ENCODE measurements at places on chromosomes 4 and X.

DNA sequence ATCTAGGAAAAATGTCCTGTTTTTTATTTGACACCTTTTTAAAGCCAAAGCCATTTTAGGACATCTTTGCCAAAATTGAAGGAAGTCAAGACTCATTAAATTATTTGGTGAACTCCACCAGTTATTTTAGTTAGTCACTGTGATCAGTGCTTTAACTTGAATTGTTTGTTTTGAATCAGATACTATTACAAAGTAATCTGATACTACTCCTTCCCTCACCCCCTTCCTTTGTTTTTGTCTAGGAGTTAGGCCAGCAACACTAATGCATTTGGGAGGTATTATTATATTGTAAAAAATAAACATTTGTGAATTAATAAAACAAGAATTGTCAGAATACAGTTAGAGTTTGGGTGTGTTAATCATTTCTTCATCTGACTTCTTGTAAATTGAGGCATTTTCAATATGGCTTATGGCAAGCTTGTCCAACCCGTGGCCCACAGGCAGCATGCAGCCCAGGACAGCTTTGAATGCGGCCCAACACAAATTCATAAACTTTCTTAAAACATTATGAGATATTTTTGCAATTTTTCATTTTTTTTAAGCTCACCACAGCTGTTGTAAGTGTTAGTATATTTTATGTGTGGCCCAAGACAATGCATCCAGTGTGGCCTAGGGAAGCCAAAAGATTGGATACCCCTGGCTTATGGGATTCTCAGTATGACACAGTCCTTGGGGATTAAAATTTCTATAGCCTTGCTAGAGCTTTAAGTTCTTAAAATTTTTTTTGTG, 182.2 kb downstream of the BMPR1B start:
- DNase-seq, result no peak

DNA sequence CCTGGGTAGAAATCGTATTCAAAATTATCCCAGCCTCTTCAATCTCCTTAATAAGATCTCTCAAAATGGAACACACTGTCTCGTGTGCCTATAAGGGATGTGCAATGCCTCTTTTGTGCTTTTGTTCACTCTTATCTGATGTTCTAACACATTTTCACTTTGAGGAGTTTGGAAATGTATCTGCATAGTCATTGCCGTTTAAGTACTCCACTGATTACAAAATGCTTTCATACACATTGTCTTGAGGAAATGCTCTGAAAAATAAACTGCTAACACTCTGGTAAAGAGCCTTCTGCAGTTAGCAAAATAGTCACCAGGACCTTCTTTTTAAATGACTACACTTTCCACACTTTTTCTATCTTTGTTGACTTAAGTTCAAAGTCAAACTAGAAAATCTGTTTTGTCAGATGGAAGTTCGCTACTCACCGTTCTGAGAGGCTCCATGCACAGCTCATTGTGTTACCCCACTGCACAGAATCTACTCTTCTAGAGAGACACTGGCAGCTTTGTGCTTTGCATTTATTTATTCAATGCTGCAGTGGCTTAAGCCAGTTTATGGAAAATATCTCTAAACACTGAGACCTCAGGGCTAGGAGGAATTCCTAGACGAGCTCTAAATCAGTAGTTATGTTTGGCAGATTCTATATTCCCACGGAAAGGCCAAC, 159.0 kb downstream of the CHIC2 start:
- DNase-seq, result no peak

DNA sequence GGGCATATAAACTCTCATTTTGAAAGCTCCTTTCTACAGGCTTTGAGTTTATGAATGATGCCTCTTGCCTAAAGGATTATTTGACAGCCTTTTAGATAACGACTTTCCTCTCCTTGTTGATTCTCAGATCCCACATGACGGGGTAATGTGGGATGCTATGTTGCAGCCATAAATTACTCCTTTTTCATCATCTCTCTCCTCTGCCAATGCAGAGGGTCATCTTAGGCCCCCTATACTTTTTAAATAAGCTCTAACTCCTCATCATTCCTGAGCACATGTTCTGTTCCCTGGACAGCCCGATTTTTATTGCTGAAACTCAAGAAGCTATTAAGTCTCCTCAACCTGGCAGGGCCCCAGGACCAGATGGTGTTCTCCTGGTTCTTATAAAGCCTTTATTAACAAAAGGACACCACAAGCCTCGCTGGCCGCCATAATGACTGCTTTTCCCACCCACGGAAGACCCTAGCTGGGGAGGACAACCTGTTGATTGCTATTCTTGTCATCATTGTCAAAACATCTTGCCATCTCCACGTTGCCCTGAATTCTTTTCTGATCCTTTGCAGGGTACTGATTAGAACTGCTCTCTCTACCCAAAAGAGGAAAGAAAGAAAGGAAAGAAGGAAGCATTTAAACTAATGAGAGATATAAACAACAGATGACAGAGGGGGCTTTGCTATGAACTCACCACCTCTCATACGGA, 150.7 kb downstream of the DHX15 start:
- no peak for DNase-seq

DNA sequence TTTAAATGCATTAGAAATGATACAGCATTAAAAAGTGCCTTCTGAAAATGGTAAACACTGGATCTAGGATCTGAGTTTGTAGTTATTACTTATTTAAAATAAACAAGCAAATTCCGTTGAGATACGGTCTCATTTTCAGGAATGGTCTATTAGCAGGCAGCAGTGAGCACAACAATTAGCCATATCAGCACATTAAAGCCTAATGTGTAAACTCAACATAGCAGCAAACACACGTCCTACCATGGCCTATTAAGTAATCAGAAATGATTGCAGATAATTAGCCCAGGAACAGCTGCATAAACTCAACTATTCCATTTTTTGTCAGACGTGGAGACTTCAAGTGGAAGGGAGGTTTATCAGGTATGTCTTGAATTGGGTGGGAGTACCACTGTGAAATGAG, 61.8 kb downstream of the NEIL3 start:
- no peak for DNase-seq

DNA sequence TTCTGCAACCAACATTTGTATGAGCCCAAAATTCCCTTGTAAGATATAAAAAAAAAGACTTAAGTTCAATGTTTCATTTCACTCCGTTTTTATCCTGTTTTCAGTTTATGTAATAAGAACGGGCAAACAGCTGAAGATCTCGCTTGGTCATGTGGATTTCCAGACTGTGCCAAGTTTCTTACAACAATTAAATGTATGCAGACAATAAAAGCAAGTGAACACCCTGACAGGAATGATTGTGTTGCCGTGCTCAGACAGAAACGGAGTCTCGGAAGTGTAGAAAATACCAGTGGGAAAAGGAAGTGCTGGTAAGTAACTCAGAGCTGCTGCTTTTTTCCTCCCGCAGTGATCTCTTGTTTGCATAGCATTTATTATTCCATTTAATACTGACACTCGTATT, 2.8 kb downstream of the ANKRD37 start:
- no peak for DNase-seq

DNA sequence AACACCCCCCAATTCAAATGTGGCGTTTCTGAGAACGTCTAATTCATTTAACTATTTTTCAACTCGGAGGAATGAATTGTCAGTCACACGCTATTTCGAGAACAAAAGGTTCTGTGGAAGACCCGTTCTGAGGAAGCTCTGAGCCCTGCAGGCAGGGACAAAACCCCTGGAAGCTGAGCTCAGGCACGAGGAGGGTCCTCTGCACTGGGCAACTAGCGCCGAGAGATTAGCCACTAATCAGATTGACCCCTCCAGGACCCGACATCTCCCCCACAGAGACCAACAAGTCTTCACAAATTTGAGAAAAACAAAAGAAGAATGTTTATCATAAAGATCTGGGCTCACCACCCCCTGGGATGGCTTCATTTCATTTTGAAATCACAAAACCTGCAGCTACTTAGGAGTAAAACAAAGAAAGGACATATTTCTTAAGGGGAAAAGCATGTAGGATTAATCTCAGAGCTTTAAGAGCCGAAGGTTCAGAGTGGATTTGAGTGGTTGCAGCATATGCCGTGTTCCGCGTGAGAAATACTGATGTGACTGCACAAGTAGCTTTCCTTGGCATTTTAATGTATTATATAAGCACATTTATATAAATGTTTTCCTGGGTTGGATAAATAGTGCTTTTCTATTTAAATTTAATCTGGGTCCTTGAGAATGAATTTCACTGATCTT, 41.8 kb downstream of the ADRA2C start:
- no peak for DNase-seq

- no peak for DNase-seq
These were observed 48.8 kb downstream of the FAM13A start for GRCh38 chr4:89008166-89008565.

GRCh38 chr4:145153181-145153903, 27.0 kb downstream of the OTUD4 start:
- no peak for DNase-seq

DNA sequence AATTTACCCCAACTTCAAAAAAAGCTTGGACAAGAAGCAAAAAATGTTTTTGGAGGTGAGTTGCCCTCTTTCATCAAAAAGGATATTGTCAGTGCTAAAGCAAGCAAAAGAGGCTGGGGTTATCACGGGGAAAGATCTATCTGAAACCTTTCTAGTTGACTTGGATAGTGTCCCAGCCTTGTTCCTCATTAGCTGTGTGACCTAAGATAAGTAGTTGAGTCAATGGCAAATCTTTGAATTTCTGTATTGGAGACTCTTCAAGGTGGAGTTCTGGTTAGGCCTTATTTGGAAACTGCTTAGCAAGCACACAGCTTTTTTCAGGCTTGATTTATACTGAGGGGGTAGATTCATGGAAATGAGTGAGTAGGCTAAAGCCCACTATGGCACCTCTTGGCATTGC, 271.6 kb downstream of the GRIA3 start:
- DNase-seq, result no peak

DNA sequence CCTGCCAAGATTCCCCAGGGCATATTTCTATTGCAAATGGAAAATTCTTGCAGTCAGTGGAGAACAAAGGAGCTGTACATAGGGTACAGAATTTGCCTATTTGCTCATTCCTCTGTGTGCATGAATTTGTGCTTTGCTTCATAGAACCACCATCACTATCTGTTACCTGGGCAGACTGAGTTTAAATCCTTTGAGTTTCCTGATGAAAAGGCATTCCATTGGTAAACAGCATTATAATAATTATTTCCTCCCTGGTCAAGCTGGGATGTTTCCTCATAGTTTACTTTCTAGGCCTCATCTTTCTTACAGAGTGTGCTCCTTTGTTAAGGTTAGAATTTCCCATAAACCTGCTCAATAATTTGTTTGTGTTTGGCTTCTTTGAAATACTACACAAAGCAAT, 809 bp upstream of the SLC6A14 start:
- no peak for DNase-seq
